ENCODE measurements at places on chromosomes 2 and 18.

GRCh38 chr18:37570336-37570930 lies 4.8 kb upstream of the CELF4 start:
- DNase-seq = no peak

GRCh38 chr2:122238006-122238559 lies 482.6 kb downstream of the TSN start:
- no peak for DNase-seq

DNA sequence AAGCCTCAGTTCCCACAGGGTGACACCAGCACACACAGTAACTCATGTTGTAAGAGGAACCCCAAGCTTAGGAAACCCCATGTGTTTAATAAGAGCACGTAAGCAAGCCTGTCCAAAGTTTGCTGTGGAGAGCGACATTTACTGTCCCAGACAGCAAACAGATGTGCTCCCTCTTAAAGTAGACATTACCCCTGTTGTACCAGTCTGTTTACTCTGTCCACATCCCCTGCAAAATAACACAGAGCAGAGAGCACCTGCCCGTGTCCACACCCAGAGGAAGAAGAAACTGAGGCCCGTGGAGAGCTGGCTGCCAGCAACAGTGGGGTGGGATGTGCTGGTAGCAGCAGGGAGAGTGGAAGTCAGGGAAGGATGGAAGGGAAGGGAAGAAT lies 243.5 kb downstream of the GBX2 start:
- DNase-seq = no peak

DNA sequence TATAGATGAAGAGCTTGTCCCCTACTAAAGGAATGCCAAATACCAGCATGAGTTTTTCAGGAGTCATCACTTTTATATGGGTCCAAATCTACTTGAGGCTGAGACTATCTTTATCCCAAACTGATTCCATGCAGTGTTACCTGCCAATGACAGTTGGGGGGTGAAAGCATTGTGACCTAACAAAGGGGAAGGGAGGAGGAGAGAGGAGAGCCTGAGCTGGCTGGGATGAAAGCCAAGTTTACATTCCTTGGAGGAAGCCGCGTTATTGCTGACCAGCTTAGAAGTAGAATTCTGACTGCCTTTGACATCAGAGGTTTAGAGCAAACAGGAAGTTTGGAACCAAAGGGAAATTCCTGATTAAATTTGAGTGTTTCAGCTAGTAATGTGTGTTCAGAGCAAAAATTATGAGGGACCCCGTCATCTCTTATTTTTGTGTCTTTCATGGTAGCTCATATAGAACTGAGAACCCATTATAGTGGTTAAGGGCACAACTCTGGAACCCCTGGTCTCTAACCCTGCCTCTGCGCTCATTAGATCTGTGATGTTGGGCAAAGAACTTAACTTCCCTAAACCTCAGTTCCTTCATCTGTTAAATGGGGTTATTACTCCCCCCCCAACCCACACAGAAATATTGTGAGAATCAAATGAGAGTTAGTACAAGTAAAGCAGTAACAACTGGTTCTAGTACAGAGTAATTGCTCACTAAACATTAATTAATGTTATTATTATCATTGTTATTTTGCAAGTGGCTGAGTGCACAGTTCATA lies 199.3 kb upstream of the EPAS1 start:
- DNase-seq = peak; percentile 93

GRCh38 chr2:8798393-8798792 lies 39.0 kb downstream of the KIDINS220 start:
- no peak for DNase-seq

DNA sequence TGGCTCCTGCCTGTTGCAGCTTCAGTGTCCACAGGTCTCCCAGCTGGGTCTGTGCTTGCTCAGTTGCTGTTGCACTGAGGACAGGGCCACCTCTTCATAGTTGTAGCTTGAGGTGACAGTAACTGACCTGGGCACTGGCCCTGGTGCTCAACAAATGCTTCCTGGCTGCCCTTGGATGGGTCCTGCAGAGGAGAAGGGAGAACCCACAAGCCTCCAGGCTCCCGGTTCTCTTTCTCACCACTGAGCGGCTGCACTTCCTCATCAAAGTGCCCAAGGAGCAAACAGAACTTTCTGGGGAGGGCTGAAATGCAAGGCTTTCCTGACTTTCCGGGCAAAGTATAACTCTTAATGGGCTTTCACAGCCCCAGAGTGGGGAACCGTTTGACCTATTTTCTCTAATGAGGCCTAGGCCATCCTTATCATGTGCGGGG lies 38.7 kb downstream of the LCT start:
- DNase-seq = no peak

DNA sequence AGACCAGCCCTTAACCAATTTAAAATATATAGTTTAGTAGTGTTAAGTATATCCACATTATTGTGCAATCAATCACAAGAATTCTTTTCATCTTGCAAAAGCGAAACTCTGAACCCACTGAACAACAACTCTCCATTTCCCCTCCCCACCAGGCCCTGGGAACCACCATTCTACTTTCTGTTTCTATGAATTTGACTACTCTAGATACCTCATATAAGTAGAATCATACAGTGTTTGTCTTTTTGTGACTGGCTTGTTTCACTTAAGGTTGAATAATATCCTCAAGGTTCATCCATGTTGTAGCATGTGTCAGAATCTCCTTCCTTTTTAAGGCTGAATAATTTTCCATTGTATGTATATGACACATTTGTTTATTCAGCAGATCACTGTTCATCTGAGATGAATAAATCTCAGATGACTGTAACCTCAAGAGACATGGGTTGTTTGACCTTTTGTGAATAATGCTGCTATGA lies 8.1 kb upstream of the SOS1 start:
- DNase-seq = no peak

DNA sequence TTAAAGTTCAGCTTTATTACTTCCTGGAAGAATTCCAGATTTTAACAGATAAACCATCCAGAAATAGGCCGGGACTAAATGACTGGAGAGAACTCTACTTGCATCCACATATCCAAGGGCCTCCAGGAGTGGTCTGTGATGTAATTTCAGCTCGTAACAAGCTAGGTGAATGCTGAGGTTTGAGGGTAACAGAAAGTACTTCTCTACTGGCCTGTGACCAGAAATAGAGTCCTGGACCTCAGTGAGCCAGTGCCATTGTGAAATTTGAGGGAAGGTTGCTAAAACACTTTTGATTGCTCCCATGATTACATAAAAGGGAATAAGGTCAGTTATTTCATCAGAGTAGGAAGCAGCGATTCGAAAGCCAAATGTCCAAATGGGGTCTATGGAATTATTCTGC lies 158.1 kb downstream of the DOCK10 start:
- DNase-seq = no peak

DNA sequence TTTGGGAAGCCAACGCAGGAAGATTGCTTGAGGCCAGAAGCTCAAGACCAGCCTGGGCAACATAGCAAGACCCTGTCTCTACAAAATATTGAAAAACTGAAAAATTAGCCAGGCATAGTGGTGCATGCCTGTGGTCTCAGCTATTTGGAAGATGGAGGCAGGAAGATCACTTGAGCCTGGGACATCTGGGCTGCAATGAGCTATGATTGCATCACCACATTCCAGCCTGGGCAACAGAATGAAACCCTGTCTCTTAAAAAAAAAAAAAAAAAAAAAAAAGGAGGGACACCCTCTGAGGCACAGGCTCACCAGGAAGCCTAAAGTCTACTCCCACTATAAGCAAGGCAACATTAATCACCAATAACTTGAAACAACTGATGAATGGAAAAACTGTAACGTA lies 151.1 kb downstream of the CCDC148 start:
- DNase-seq = no peak

DNA sequence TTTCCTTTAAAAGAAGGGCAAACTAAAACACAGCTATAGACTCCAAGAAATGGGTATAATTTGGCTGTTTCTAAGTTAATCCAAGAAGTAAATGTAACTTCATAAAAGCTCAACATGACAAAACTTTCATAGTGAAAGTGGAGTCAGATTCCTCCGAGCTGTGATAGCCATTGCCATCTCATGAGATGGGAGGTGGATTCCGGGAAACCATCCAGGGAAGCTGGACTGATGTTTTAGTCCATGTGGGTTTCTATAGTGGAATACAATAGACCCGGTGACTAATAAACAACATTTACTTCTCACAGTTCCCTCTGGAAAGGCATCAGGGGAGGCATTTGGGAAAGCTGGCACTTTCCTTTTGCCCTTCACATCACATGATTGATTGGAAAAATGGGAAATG lies 10.0 kb upstream of the LAPTM4A start:
- no peak for DNase-seq

GRCh38 chr2:157747695-157748370 lies 119.2 kb upstream of the ACVR1C start:
- peak; percentile 85 for DNase-seq

DNA sequence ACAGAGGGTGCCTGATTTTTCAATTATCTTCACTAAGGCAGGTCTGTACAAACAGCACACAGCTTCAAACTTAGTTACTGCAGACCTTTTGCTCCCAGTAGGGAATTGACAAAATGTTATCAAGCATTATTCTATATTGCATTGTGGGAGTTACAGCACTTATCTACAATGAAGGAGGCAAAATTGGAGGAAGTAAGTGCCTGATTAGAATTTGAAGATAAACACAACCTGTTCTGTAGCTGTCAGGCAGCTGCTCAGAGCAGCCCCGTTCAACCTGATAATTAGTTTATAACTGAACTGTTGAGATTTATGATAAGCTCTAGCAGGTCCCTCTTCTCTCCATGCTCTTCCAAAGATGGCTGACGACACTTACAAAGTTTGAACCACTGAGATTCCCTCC lies 364.4 kb upstream of the CYRIA start:
- DNase-seq = no peak

GRCh38 chr2:64331849-64332699 lies 121.9 kb upstream of the LGALSL start:
- no peak for DNase-seq

GRCh38 chr2:204544961-204545860 lies at the start of gene PARD3B:
PARD3B (plus strand) TSS chr2:204545475; CDS start chr2:204546000, 525 bp downstream.
- DNase-seq = no peak

DNA sequence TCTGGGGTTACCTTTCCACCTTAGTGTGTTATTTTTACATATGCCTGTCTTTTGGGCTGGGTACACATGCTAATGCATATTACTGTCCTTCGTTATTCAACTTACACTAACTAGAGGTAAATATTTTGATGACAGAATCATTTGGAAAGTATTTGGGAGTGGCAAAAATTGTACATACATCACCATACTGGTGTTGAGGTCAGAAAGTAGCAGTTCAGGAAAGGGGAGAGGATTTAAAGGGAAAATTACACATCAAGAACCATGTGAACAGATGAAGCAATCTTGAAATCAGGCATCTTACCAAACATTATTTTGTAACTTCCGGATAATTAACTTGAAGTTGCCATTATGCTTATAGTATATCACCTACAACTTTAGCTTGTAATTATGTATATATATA lies 379.7 kb downstream of the RND3 start:
- no peak for DNase-seq

- DNase-seq = no peak
These were observed 640.8 kb downstream of the DPP10 start for GRCh38 chr2:115083225-115083624.

- DNase-seq = no peak
These were observed 4.0 kb downstream of the ID2 start for GRCh38 chr2:8685697-8686358.

GRCh38 chr18:54296062-54296461 lies 26.7 kb downstream of the POLI start:
- no peak for DNase-seq

DNA sequence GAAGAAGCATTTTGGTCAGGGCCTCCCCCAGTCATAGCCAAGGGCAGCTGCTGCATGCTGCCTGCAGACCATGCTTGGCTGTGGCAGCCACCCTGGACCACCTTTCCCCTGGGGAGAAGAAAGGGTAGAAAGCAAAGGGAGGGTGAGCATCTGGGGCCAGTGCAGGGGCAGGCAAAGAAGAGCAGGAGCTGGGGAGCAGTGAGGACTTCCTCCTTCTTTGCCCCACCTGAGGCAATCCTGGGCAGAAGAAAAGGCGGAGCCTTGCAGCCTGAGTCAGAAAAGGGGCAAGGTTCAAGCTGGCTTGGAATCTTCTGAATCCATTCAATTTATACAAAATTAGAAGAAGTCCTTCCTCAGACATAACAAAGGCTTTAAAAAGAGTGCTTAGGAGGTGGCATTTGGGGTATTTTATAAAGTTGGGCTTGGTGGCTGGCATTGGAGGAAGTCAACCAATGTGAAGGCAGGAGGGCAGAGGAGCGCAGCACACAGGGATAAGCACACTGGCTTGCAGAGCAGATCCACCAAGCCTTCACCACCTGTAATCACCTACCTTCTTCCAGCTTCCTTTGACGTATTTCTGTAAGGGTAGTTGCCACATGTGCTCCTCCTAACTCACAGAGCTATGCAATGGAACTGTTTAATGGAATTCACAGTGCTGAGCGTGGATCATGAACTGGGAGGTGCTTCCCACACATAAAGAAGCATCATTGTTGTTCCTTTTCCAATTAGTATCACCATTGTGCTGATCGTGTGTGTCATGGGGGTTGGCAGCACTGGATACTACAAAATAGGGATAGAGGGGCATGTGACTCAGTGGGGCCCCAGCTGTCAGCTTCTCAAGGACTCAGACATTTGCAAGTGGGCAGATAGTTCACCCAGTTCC lies 154.4 kb upstream of the EPAS1 start:
- no peak for DNase-seq
